ENCODE measurements at places on chromosomes 2 and 18. TPM values are rescaled to one million over a fixed set of nuclear protein-coding genes. Genes with fewer than 3 reads are reported as not detected.

Gene CFAP65
- polyA plus RNA-seq = not detected

GRCh38 chr2:20568501-20569463 lies 82.1 kb downstream of the HS1BP3 start:
- no peak for DNase-seq
- no peak overlapping the region for H3K27ac ChIP-seq
- no peaks in the 10 kb centered on the region for H3K36me3 ChIP-seq
- H3K4me3 ChIP-seq = no peak overlapping the region

Gene POTEJ
- not detected for polyA plus RNA-seq

Gene CCDC68
- 0.01 TPM for polyA plus RNA-seq

DNA sequence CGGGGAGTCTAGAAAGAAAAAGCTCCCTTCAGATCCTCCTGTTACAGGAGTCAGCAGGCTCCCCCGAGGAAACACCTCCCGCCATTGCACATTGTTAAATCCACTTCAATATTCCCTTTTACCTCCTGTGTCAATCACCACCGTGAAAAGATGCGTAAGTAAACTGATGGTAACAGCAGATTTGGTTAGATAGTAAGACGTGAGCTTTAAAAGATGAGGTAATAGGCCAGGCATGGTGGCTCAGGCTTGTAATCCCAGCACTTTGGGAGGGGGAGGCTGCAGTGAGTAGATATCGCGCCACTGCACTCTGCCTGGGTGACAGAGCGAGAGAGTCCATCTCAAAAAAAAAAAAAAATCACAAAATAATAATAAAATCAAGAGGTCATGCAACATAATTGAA lies 15.2 kb upstream of the NCL start:
- H3K27ac ChIP-seq = no peak overlapping the region
- H3K4me3 ChIP-seq = no peak overlapping the region
- no peaks in the 10 kb centered on the region for H3K36me3 ChIP-seq

GRCh38 chr18:62974388-62974787 lies 259.0 kb downstream of the PHLPP1 start:
- H3K4me3 ChIP-seq = no peak overlapping the region
- H3K36me3 ChIP-seq = peaks cover 2% of the 10 kb centered on the region
- H3K27me3 ChIP-seq = no peaks in the 10 kb centered on the region

GRCh38 chr2:208025814-208026184 lies 472 bp upstream of the PLEKHM3 start:
- peaks cover 8% of the 10 kb centered on the region for H3K4me1 ChIP-seq
- H3K27ac ChIP-seq = peak overlapping the region; percentile 84
- no peaks in the 10 kb centered on the region for H3K27me3 ChIP-seq
- H3K36me3 ChIP-seq = no peaks in the 10 kb centered on the region
- peak overlapping the region; percentile 71 for H3K4me3 ChIP-seq
- DNase-seq = no peak

DNA sequence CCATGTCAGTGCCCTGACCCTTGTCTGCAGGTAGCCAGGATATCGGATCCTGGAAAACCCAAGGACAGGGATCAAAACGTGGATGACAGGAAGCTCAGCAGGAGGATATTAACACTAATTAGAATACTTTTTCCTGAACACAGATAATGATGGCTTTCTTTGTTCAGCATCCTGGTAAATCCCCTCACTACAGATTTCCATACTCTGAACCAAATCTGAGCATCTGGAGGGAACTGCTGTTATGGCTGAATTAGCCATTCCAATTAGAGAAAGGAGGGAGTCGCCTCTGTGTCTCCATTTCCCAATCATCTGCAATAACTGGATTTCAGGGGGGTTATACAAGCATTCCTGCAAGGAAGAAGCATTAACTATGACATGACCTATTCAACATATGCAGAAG lies 24.4 kb downstream of the CXCR4 start:
- H3K27me3 ChIP-seq = no peaks in the 10 kb centered on the region
- DNase-seq = no peak
- H3K4me1 ChIP-seq = no peaks in the 10 kb centered on the region
- H3K36me3 ChIP-seq = no peaks in the 10 kb centered on the region
- H3K4me3 ChIP-seq = no peak overlapping the region

- H3K36me3 ChIP-seq = no peaks in the 10 kb centered on the region
- no peak overlapping the region for H3K4me3 ChIP-seq
- H3K4me1 ChIP-seq = no peaks in the 10 kb centered on the region
Observed at GRCh38 chr2:107936433-107937359, 49.6 kb upstream of the SLC5A7 start.

Gene NEU2
- polyA plus RNA-seq = not detected

- H3K27me3 ChIP-seq = no peaks in the 10 kb centered on the region
- no peak overlapping the region for H3K4me3 ChIP-seq
- H3K36me3 ChIP-seq = no peaks in the 10 kb centered on the region
- DNase-seq = no peak
- no peak overlapping the region for H3K27ac ChIP-seq
Observed at GRCh38 chr2:44462934-44463849, 101.4 kb downstream of the CAMKMT start.

DNA sequence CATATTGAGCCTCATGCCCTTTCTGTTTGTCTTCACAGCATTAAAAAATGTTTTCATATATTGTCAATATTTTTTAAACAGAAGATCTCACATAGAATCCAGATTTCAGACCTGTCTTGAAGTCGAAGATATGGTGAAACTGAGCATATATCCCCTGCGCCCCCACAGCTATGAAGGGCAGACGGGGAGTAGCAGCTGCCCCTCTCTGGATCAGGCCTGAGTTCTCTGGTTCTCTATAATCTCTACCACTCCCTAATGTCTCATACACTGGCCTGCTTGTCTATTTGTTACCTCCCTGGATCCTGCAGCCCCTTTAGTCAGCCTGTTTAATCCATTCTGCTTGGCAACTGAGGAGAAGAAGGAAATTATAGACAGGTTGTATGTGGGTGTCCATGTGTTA lies 122.4 kb downstream of the LNPK start:
- no peak overlapping the region for H3K4me3 ChIP-seq
- H3K27ac ChIP-seq = no peak overlapping the region
- DNase-seq = no peak
- no peaks in the 10 kb centered on the region for H3K4me1 ChIP-seq
- H3K36me3 ChIP-seq = no peaks in the 10 kb centered on the region
- H3K27me3 ChIP-seq = no peaks in the 10 kb centered on the region

DNA sequence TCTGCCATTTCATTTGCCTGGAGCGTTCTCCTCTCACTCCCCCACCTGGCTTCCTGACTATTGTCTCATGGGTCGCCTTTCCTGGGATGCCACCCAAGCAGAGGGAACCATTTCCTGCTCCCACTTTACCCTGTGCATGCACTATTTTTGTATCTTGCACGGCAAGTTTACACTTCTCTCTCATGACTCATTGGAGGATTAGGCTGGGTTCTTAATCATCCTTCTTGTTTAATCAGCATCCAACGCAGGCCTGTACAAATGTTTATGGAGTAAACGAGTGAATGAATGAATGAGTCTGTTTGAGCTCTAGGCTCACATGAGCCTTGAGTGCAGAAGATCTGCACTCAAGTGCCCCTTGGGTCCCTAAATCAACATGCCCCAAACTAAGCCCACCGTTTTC lies 3.8 kb upstream of the ARHGAP25 start:
- no peaks in the 10 kb centered on the region for H3K36me3 ChIP-seq
- H3K27me3 ChIP-seq = no peaks in the 10 kb centered on the region
- H3K4me1 ChIP-seq = peaks cover 46% of the 10 kb centered on the region
- H3K27ac ChIP-seq = no peak overlapping the region

- no peaks in the 10 kb centered on the region for H3K4me1 ChIP-seq
- H3K27ac ChIP-seq = no peak overlapping the region
- H3K4me3 ChIP-seq = no peak overlapping the region
- DNase-seq = no peak
- H3K27me3 ChIP-seq = no peaks in the 10 kb centered on the region
- no peaks in the 10 kb centered on the region for H3K36me3 ChIP-seq
Observed at GRCh38 chr2:39338502-39338901, 94.7 kb upstream of the CDKL4 start.

Gene SRD5A2
- 0.03 TPM for polyA plus RNA-seq

GRCh38 chr2:56379066-56379465 lies 195.3 kb downstream of the CCDC85A start:
- no peaks in the 10 kb centered on the region for H3K36me3 ChIP-seq
- H3K27ac ChIP-seq = no peak overlapping the region
- no peak overlapping the region for H3K4me3 ChIP-seq
- no peak for DNase-seq
- no peaks in the 10 kb centered on the region for H3K27me3 ChIP-seq

Gene PROC
- polyA plus RNA-seq = 0.40 TPM

Gene GDF7
- polyA plus RNA-seq = 7.0 TPM

DNA sequence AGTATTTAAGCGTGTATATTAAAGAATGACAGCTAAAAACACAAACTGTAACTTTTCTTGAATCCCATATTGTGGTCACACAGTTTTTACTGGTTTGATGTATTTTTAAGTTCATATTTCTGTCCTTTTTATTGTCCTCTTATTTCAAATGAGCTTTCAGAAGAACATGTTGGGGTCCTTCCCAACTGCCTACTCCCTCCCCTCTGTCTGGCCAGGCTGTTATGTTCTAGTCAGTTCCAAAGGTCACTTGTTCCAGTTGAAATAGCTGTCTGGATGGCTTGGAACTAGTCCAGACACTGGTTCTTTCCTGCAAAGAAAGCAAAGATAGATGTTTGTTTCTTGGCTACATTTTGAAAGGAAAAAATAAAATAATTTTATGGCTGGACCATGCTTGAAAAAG lies 306.9 kb downstream of the GULP1 start:
- no peaks in the 10 kb centered on the region for H3K27me3 ChIP-seq
- no peak overlapping the region for H3K4me3 ChIP-seq
- no peaks in the 10 kb centered on the region for H3K4me1 ChIP-seq
- DNase-seq = no peak
- H3K27ac ChIP-seq = no peak overlapping the region

DNA sequence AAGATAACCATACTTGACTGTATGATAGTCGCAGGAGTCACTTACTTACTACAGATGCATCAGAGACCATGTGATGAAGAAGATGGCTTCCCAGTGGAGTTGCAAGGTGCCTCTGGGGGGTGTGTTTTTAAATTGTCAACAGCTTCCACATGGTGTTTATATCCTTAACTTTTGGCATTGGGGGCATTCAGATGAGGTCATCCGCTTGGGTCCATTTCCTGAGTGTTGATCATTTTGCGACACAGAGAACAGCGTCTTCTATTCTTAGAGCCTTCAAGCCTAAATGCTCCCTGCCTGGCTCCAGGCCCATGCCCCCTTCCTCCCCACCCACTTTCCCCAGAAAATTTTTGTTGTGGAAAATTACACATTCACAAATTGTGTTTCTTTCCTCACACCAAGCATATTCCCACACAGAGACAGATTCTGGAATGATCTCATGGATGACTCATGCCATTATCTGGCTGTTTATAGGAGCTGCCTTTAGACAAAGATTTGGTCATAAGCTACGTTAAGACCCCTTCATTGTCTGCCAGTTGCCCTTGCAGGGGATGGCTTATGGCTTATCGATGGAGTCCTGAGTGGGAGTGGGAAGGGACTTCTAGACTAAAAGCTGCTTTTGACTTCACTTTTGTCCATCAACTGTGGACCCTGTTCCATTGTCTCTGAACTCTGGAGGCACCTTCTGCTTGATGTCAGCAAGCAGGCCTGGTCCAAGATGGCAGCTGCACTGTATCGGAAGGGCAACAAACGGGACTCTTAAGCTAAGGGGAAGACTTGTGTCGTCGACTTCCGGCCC lies 91.8 kb downstream of the CABLES1 start:
- H3K4me1 ChIP-seq = peaks cover 38% of the 10 kb centered on the region
- no peaks in the 10 kb centered on the region for H3K36me3 ChIP-seq
- H3K27me3 ChIP-seq = no peaks in the 10 kb centered on the region
- no peak overlapping the region for H3K4me3 ChIP-seq
- no peak overlapping the region for H3K27ac ChIP-seq
- no peak for DNase-seq

GRCh38 chr2:168208652-168209051 lies 38.7 kb downstream of the STK39 start:
- no peak overlapping the region for H3K27ac ChIP-seq
- H3K4me3 ChIP-seq = no peak overlapping the region
- peaks cover 29% of the 10 kb centered on the region for H3K4me1 ChIP-seq
- no peak for DNase-seq
- no peaks in the 10 kb centered on the region for H3K27me3 ChIP-seq

DNA sequence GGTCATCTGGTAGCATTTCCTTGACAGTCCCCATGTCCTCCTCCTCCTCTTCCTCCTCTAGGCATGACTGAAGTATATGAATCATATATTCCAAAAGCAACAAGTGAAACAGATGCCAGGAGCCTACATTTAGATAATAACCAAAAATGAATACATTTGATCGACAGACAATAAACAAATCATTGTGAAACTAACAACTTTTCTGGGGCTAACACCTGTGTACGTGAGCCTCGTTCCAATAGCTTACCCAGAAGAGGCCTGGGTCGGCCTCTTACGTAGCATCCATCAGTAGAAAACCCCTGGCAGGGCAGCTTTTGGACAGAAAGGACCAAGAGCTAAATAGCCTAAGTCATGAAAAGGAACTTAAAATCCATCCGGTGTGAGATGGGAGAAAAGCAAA lies 15.3 kb upstream of the CREG2 start:
- H3K27me3 ChIP-seq = no peaks in the 10 kb centered on the region
- H3K36me3 ChIP-seq = no peaks in the 10 kb centered on the region
- peaks cover 74% of the 10 kb centered on the region for H3K4me1 ChIP-seq
- DNase-seq = no peak

DNA sequence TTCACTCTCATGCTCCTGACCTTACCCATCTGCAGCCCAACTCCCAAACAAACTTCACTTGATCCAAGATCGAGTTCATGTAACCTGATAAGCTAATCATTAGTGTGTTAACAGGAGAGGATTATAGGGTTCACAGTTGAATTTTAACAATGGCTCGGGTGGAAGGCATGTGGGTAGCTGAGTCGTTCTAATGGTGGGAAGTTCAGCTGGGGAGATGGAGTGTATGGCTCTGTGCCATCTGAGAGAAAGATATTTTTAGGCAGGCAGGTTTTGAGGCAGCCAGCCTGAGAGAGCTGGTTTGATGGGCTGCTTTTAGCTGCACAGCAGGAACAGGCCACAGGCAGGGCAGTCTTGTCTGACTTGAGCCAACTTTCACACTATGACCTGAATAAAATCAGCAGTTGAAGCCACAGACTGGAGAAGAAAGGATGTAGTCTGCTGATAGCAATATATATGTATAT lies 17.7 kb upstream of the NFE2L2 start:
- no peak overlapping the region for H3K27ac ChIP-seq
- peaks cover 14% of the 10 kb centered on the region for H3K4me1 ChIP-seq

DNA sequence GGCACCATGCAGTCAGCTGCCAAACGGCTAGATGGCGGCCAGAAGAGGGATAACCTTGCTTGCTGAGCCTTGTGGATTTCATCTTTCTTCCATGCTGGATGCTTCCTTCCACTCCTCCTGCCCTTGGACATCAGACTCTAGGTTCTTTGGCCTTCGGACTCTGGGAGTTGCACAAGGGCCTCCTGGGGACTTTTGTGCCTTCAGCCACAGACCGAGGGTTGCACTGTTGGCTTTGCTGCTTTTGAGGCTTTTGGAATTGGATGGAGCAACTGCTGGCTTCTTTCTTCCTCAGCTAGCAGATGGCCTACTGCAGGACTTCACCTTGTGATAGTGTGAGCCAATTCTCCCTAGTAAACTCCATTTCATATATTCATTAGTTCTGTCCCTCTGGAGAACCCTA lies 31.0 kb downstream of the STRADB start:
- H3K27me3 ChIP-seq = no peaks in the 10 kb centered on the region
- no peak overlapping the region for H3K4me3 ChIP-seq
- DNase-seq = no peak
- H3K36me3 ChIP-seq = peaks cover 19% of the 10 kb centered on the region

Measured in B cell (primary cell).